M059J (cell line): ENCODE measurements at places on chromosomes 6 and 20. TPM values are rescaled to one million over a fixed set of nuclear protein-coding genes. Genes with fewer than 3 reads are reported as not detected.

DNA sequence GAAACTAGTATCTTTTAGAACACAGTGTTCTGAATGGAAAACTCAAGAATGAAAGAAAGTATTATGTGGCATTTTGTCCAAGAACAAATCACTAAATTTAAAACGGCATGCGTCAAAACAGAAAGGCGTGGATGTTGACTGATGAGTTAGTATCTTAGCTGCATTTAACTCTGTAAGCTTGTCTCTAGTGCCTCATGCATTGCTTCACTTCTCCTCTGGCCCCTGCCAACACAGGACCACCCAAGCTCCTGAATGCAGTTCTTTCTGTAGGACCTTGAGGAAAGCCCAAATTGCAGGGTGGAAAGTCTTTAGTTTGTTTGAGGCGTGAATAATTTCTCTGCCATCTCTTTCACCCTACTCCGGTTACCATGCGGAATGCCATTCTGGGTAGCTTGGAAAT is 632.2 kb downstream of the COL12A1 start:
- no peak for DNase-seq

DNA sequence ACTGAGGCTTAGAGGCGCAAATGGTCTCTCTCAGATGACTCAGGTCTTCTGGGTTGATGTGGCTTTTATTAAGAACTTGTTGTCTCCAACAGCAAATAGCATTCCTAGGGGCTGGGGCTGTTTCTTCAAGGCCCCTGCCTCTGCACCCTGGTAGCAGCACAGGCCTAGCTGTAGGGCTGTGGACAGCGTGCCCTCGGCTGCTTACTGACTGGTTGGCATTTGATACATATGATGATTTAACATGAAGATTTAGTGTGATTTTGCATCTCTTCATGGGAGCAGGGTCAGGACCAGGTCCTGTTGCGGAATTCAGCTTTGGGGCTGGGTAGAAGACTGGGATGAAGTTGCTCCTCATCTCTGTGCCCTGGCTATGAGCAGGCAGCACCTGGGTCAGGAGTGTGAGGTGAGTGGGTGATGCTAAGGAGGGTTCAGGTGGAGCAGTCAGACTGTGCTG is 24.3 kb upstream of the IER3 start:
- DNase-seq = peak; percentile 58

- DNase-seq = no peak
Observed at GRCh38 chr6:13711324-13711732, 307 bp downstream of the RANBP9 start.

DNA sequence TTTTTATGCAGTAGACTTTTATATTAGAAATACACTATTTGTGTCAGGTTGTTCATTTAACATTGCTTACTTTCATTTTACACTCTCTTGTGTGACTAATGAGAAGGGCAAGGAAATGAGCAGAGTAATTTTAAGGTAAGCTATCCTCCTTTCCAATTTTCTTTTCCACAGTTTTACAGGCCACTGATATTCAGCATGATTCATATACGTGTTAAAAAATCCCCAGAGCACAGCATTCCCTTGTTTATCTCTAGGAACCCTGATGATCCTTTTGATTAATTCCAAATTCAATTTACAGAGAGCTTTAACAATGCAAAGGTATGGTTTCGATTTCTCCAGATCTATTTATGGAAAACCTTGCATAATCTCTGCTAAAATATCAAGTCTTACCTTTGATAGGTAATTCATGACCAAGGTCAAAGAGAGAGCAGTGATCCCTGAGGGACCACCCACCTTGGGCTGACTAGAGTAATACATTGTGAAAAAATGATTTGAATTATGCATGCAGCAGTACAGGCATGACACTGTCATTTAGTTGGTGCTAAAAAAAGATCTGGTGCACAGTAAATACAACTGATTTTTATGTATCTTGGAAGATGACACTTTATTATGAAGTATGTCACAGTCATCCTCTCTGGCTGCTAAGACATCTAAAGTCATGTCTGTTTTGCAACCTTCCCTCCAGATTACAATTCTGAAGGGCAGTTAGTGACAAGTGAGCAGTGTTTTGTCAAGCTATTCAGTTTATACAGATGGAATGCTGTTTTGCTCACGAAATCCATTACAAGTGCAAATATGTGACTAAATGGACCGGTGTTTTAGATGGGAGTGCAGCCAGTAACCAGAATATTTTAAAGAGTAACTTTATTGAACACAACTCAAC is 736.6 kb downstream of the EPHA7 start:
- no peak for DNase-seq

DNA sequence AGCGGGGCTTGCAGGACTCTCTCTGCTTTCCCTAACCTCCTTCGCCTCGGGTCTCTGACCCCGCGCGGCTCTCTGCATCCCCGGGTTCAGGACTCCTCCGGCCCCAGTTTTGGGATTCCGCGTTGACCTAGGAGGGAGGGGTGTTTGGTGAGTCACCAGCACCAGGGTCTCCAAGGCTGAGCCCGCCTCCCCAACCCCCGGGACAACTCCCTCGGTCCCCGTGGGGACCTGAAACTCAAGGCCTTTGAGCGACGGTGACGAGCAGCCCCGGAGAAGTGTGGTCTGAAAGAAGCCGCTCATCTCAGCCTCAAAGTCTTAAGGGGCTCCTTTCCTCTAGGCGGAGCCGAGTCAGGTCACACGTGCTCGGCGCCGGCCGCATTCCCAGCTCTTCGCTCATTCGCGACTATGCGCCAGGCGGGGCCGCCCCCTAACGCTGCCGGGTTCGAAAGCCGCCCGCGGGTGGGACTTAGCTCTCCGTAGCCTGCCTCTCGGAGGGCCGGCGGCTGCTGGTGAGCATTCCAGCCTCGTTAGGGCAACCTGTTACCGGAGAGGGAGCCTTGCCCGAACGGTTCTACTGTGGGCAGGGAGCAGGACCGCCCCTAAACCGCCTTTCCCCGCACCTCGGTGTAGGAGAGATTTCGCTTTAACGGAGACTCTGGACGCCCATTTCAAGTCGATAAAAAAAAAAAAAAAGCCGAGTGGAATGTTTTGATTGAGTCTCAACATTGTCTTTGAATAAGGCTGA is 3.0 kb upstream of the PRDM13 start:
- DNase-seq = peak; percentile 28

DNA sequence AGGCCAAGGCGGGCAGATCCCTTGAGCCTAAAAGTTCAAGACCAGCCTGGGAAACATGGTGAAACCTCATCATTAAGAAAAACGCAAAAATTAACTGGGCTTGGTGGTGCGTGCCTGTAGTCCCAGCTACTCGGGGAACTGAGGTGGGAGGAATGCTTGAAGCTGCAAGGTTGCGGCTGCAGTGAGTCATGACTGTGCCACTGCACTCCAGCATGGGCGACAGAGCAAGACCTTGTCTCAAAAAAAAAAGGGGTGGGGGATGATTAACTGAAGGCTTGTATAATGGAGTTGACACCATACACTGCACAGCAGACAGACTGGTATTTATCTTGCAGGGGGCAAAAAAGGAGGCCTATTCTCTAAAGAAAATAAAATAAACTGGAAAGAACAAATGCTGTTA is 27.7 kb downstream of the SRPK1 start:
- DNase-seq = peak; percentile 22

GRCh38 chr20:16390991-16391390 is 182.3 kb downstream of the KIF16B start:
- DNase-seq = no peak

GRCh38 chr6:37624606-37625574 is 72.8 kb downstream of the MDGA1 start:
- DNase-seq = peak; percentile 62

DNA sequence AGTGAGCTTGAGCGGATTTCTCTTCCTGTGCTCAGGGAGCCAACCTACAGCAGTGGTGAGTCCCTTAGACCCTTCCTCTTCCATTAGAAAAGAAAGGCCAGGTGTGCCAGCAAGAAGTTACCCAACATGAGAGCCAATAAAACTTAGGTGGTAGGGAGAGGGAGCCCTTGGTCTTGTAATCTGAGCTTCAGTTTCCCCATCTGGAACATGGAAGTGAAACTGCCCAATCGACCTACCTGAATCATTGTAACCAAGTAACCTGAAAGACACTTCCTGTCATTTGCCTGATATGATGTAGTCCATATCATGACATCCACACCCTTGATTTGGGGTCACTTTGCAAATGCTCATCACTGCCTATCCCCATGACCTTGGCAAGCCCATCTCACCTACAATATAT is 66.4 kb downstream of the MDGA1 start:
- no peak for DNase-seq

- no peak for DNase-seq
Observed at GRCh38 chr6:44481056-44481455, 93.5 kb downstream of the CDC5L start.

- no peak for DNase-seq
Observed at GRCh38 chr6:154473324-154473723, 37.2 kb downstream of the CNKSR3 start.

GRCh38 chr6:22471132-22471690 is 98.2 kb upstream of the HDGFL1 start:
- peak; percentile 71 for DNase-seq

- peak; percentile 62 for DNase-seq
Observed at GRCh38 chr20:48776306-48776705, 51.5 kb downstream of the PREX1 start.

GRCh38 chr6:12886961-12887775 is 170.6 kb downstream of the PHACTR1 start:
- peak; percentile 84 for DNase-seq

DNA sequence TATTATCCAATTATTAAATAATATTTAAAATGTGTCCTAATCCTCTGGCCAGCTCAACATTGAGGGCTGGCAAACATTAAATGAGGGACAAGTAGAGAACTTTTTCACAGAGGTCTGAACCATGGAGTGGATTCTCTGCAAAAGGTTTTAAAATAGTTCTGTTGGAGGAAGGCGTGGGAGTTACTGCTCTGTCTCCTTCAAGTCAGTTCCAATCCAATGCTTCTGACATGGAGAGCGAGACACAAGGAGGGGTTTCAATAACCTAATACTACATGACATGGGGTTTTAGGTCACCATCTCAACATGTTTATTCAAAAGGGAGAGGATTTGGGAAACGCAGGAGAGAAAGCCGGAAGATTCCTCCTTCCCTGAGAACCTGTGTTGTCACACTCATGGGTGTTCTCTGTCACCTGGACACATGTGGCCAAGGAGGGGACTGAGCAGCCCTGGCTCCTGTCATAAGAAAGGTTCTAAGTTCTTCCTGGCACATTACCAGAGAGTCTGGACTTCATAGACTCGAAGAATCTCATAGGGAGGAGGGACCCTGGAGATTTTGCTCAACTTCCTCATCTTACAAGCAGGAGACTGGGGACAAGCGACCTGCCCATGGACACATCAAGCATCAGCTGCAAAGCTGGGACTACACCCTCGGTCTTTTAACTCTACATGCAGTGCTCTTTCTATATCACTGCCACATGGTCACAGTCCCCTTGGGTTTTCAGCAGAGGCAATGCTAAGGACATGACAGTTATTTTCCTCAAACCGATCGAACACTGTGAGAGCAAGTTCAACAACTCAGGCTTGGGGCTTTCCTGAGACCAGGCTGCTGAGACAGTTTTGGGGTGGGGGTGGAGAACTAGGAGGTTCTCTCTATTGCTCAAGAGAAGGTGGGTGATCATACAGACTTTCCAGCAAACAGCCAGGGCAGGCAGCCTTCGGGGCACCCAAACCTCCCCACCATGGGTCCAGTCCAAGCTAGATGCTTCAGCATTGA is 38.6 kb downstream of the PRDM1 start:
- no peak for DNase-seq

DNA sequence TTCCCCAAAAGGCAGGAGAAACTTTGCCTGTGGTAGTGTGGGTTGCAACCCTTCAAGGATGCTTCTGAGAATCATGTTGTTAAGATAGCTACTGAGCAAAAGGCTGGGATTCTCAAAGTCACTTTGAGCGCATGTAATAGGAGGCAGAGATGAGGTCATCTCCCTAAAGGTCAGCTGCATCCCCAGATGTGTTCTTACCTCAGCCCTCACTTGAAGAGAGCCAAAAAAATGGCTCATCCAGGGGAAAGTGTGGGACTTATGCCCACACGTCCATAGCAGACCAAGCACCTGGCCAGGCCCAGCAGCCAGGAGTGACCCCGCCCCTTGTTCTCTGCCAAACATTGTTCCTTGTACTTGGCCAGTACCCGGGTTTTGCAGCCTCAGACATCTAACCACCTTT is 187.0 kb upstream of the BMP2 start:
- no peak for DNase-seq

DNA sequence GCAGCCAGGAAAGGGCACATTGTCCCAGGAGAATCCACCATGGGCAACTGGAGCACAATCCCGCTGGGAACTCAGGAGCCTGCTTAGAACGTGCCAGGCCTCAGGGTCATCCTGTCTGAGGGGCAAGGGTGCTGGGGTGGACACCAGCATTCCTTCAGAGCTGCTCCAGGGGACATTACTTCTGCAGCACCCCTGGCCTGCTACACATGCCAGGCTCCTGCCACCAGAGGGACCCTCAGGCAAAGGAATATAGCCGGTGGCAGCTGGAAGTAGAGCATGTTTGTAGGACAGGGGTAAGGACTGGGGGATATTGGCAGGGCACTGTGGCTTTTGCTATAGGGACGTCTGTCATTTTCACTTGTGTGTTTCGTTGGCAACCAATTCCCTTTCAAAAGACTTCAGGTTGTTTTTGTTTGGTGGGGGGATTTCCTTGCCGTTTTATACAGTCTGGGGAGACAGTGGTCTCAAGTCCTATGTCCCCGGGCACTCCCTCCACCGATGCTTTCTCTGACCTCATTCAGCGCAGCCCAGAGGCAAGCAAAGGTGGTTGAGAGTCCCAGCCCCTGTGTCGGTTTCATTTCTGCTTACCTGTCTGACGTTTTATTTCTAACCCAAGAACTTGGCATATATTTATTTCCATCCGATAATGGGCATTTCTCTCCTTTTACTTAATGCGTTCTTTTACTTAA is 130.8 kb downstream of the JPH2 start:
- DNase-seq = peak; percentile 58

DNA sequence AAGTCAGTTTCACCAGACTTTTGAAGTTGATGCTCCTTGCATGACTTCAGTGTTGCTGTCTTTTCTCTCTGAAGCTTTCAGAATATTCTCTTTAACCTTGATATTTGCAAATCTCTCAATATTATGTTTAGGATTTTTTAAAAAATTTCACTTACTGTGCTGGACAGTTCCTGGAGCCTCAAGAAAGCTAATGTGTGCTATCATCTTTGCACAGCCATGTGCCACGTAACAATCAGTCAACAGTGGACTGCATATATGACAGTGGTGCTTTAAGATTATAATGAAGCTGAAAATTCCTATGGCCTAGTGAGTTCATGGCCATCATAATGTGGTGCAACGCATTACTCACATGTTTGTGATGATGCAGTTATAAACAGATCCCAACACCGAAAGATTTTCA is 59.1 kb upstream of the OGFRL1 start:
- no peak for DNase-seq

- DNase-seq = no peak
Observed at GRCh38 chr6:149500096-149500495, 15.3 kb upstream of the ZC3H12D start.

Gene MLN
- not detected in 2 replicates for total RNA-seq

Gene PTCHD4
- 0.15 and 1.3 TPM in 2 replicates for total RNA-seq

Gene F13A1
- total RNA-seq = not detected in 2 replicates

Gene TRIM10
- total RNA-seq = not detected in 2 replicates

Gene NT5E
- total RNA-seq = 171 and 207 TPM in 2 replicates

Gene PRDM13
- not detected in 2 replicates for total RNA-seq

Gene KCNK16
- total RNA-seq = not detected in 2 replicates

Gene ESR1
- 0.07 TPM in 1 of 2 replicates, not detected in the other for total RNA-seq

Gene MYB
- 5.1 and 7.4 TPM in 2 replicates for total RNA-seq
